ENCODE measurements at places on chromosomes 2 and 18.

DNA sequence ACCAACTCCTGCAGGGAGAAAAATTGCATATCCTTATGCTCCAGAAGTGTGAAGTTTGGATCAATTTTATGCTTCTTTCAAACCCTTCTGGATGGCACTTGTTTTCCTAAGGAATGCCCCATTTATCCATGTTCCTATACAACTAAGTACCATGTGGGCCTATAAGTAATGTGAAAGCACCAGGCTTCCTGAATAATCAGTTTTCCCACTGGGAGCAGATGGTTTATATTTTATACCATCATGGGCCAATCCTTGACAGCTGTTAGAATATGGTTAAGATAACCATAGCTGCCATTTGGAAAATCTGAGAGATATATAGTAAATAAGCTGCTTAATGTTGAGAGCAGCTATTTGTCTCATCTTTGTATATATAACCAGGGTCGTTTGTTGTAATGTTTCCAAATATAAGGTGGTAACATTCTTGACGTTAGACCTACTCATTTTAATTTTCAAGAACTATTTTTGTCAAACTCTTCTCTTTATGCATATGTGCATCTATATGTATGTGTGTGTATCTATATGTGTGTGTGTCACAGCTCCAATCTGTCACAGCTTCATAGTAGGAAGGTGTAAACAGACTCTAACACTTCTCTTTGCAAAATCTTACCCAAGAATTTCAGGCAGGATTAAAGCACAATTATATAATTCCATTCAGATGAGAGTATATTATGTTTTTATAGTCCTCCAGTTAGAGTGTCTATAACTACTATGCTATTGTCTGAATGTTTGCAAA is 458.7 kb upstream of the GCFC2 start:
- DNase-seq = no peak

GRCh38 chr2:177242121-177242987 is 22.2 kb downstream of the NFE2L2 start:
- DNase-seq = no peak

DNA sequence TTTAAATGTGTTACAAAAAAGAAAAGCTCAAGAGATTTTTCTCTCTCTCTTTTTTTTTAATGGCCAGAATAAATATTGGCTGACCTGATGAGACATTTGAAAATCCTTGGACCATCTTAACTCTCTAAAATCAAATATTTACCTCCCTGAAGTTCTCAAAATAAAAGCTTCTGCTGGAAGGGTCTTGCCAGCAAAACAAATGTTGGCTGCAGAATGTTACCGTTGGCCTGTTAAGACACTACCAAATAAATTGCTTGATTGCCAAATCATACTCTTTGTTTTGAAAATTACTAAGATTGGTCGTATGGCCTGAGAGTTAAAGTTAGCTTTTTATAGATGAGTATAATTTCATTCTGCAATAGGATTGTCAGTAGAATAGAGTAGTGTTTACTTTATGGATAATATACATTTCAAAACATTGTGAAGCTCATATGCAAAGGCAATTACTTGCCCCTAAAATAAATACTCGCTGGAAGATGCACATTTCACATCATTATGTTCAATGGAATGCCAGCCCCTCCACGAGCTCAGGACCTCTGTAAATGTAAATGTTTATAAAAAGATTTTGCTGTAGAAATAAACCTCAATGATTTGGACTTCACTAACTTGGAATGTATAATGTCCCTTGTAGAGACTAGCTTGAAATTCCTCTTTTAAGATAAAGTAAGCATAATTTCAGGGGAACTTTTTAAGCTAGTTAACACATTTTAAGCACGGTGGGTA is 193.4 kb downstream of the SOX11 start:
- DNase-seq = no peak

GRCh38 chr2:203623096-203623495 is 83.3 kb upstream of the CD28 start:
- DNase-seq = no peak

DNA sequence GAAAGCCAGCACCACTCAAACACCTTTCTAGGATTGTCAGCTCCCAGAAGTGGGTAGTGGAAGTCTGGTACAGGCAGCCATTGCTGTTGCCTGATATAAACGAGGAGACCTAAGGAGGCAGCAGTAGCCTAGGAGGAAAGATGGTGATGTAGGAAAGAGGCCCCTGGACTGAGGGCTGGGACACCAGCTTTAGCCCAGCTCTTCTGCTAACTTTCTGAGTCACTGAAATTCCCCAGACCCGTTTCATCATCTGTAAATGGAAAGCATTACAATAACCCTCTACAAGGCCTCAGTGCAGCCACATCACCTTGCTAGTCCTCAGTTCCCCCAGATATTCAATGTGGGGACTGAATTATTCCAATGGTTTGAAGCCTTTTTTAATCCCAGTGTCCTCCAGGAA is 336.5 kb downstream of the TNS1 start:
- no peak for DNase-seq

GRCh38 chr2:118443596-118443995 is 355.3 kb downstream of the INSIG2 start:
- no peak for DNase-seq

DNA sequence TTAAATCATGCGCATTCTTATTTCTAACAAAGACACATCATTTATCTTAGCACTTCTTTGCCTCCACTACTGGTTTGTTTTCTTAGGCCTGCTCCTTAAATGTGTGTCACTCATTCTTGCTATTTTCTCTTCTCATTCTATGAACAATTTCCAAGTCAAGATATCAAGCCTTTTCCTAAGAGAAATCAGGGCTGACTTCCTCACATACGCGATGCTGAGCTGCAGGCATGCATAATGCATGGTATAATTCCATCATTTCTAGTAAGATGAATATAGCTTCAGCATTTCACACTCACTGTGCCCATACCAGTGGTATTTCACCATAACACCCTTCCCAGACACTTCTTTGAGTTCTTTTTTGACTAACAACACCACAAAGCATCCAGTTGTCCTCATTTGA is 838.9 kb upstream of the DDX18 start:
- DNase-seq = no peak

GRCh38 chr2:43708178-43708577 is 31.9 kb upstream of the C1GALT1C1L start:
- no peak for DNase-seq

DNA sequence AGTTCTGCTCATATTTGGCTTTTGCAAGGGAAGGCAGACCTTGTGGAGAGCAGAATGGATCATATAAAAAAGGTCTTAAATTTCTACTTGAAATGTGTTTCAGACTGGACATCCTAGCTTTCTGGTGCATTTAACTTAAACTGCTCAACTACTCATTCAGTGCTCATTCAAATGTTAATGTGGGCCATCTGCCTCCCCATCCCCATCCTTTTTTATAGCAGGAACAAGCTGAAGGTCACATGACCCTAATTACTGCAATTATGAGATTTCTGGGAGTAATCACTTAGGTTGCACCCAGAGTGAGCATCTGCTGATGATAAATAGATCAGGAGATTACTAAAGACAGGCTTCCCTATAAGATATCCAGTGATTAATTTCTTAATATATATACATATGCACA is 96.1 kb downstream of the MAP2 start:
- no peak for DNase-seq

- DNase-seq = no peak
These were observed 31.1 kb downstream of the SIGLEC15 start for GRCh38 chr18:45856531-45856930.

DNA sequence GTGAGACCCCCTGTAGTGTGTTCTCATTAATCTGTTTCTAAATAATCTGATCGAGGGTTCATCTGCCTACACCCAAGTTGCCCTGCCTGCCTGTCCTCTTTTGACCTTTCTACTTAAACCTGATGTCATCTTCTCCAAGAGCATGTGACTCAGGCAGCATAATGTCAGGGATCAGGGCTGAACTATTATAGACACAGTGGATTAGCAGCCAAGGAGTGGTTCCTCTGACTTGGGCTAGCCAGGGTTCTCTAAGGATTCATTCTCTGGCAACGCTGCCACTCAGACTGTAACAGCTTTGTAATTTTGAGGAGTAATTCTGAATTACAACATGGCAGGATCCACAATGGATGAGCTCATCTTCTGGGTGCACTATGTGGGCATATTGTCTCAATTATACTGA is 124.0 kb downstream of the MDH1 start:
- no peak for DNase-seq
